ENCODE measurements at places on chromosomes 3 and 15. TPM values are rescaled to one million over a fixed set of nuclear protein-coding genes. Genes with fewer than 3 reads are reported as not detected.

DNA sequence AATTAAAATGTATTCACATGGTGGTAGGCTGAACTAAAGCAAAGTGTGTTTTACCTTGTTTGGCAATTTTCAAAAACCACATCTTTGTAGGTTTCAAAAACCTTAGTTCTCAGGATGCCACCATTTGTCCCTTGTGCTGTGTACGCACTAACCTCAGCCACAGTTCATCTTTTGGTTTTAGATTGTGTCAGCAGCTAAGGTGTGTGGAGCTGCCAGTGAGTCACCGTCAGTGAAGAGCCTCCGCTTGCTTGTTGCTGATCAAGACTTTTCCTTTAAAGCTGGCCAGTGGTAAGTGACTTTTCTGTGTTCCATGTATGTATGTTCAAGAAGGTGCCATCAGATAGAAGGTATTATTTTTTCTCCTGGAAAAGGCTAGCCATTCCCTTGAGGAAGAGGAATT lies 21.1 kb downstream of the OXNAD1 start:
- no peaks in the 10 kb centered on the region for H3K4me1 ChIP-seq
- no peaks in the 10 kb centered on the region for H3K36me3 ChIP-seq
- H3K27ac ChIP-seq: peak overlapping the region; percentile 10
- H3K27me3 ChIP-seq: no peaks in the 10 kb centered on the region
- H3K4me3 ChIP-seq: no peak overlapping the region

GRCh38 chr3:72338082-72338941 lies 509.9 kb downstream of the SHQ1 start:
- H3K4me1 ChIP-seq: no peaks in the 10 kb centered on the region
- H3K36me3 ChIP-seq: no peaks in the 10 kb centered on the region
- no peaks in the 10 kb centered on the region for H3K27me3 ChIP-seq
- H3K4me3 ChIP-seq: no peak overlapping the region
- H3K27ac ChIP-seq: no peak overlapping the region

Gene RAB6B
- 0.34 TPM for total RNA-seq

- DNase-seq: peak; percentile 75
- no peak overlapping the region for H3K4me3 ChIP-seq
- no peaks in the 10 kb centered on the region for H3K36me3 ChIP-seq
- no peaks in the 10 kb centered on the region for H3K27me3 ChIP-seq
- H3K4me1 ChIP-seq: peaks cover 5% of the 10 kb centered on the region
Measured at GRCh38 chr15:89136818-89137772, 48.8 kb downstream of the ABHD2 start.

DNA sequence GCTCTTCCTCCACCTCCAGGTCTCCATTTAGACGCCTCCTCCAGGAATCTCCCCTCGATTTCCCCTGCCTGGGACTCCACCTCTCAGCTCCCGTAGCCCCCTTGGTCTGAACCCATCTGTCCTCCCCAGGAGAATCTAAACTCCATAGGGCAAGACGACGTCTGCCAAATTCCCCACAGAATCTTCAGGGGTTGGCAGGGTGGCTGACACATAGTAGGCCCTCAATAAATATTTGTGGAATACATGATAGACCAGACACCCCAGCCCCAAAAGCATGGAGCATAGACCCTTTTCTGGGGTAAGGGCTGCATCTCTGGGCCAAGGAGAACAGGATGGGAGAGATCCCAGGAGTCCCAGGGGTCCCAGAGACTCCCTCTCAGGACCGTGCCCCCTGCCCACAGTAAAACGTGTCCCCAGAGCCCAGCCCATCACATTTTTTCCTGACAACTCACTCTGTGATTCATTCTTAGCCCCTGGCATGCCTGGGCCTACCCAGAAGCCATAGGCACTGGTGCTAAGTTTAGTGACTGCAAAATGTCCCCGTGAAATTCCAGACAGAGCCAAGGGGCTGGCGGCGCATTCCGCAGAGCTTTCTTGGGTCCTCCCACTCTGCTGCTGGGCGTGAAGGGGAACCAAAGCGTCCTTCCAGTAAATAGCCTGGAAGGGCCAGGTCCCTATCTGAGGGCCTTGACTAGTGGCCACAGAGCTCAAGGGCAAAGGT lies 78.0 kb upstream of the SLC6A6 start:
- H3K4me3 ChIP-seq: no peak overlapping the region
- H3K27me3 ChIP-seq: no peaks in the 10 kb centered on the region
- no peak for DNase-seq
- H3K27ac ChIP-seq: no peak overlapping the region
- no peaks in the 10 kb centered on the region for H3K36me3 ChIP-seq

GRCh38 chr15:40085266-40085665 lies 23.4 kb downstream of the BMF start:
- no peaks in the 10 kb centered on the region for H3K27me3 ChIP-seq
- no peak for DNase-seq
- peaks cover 11% of the 10 kb centered on the region for H3K4me1 ChIP-seq
- H3K36me3 ChIP-seq: no peaks in the 10 kb centered on the region
- H3K27ac ChIP-seq: no peak overlapping the region

Gene DNAJC13
- total RNA-seq: 19.0 TPM

Gene MUSTN1
- total RNA-seq: 0.59 TPM

Gene ATP10A
- total RNA-seq: 0.25 TPM

Gene EEFSEC
- 24.0 TPM for total RNA-seq

GRCh38 chr3:64627471-64628321 lies 60.1 kb downstream of the ADAMTS9 start:
- no peaks in the 10 kb centered on the region for H3K27me3 ChIP-seq
- no peaks in the 10 kb centered on the region for H3K36me3 ChIP-seq
- peak; percentile 51 for DNase-seq
- no peak overlapping the region for H3K4me3 ChIP-seq

Gene SLC35G2
- total RNA-seq: 2.7 TPM

DNA sequence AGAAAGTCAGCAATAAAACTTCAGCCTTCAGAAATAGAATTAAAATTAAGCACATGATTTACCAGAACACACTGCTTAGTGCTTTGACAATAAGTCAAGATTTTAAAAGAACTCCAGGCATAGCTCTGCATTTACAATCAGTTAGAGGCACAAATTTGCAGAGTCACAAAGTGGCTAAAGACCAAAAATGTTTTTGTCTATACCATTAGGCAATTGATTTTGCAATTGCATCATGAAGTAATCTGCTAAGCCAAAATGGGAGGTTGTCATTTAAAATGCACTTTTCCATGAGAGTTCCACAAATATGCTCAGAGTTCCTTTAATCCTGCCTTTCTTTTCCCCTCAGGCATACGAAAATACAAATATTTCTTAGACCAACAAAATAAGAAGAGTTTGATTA lies 10.1 kb upstream of the DCP1A start:
- no peak overlapping the region for H3K4me3 ChIP-seq
- H3K4me1 ChIP-seq: no peaks in the 10 kb centered on the region
- H3K27me3 ChIP-seq: no peaks in the 10 kb centered on the region

Gene ISL2
- not detected for total RNA-seq

Gene FNDC3B
- 62.1 TPM for total RNA-seq

DNA sequence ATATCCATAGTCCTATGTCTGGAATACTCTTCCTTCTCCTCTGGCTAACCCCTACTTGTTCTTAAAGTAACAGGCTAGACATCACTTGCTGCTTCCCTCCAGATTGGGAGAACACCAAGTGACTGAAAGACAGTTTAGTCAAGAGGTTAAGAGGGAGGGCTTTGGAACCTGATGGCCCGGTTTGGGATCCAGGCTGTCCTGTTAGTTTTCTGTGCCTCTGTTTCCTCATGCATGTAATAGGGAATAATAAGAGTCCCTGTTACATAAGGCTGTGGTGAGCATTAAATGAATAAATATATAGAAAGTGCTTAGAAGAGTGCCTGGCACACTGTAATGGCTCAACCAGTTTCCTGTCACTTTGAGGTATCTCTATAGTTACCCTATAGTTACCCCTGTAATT lies 66.3 kb downstream of the TAMM41 start:
- no peaks in the 10 kb centered on the region for H3K4me1 ChIP-seq
- H3K36me3 ChIP-seq: no peaks in the 10 kb centered on the region
- DNase-seq: no peak
- no peak overlapping the region for H3K4me3 ChIP-seq
- H3K27me3 ChIP-seq: no peaks in the 10 kb centered on the region
- H3K27ac ChIP-seq: no peak overlapping the region

- H3K27ac ChIP-seq: no peak overlapping the region
- no peaks in the 10 kb centered on the region for H3K36me3 ChIP-seq
- no peak for DNase-seq
- no peak overlapping the region for H3K4me3 ChIP-seq
- H3K4me1 ChIP-seq: no peaks in the 10 kb centered on the region
- no peaks in the 10 kb centered on the region for H3K27me3 ChIP-seq
Measured at GRCh38 chr3:61429106-61429505, 132.3 kb upstream of the PTPRG start.

Gene CIB2
- 0.74 TPM for total RNA-seq

DNA sequence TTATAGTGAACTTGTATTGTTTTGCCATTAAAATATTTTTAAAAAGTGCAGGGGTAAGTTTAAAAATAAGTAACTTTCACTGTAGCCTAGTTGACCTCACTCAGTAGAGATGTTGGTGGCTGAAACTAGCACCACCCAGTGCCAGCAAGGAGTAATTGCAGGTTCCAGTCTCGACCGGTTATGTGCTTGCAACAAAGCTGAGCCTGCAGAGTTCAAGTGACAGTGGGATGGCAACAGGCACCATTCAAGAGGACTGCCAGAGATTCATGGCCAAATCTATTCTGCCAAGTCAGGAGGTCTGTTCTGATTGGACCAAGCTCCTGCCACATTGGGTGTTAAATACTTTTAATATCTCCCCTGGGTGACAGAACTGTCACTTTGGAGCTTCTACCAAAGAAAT lies 2.7 kb downstream of the ADAMTS7 start:
- no peaks in the 10 kb centered on the region for H3K4me1 ChIP-seq
- no peaks in the 10 kb centered on the region for H3K36me3 ChIP-seq
- H3K27ac ChIP-seq: no peak overlapping the region
- no peak overlapping the region for H3K4me3 ChIP-seq
- DNase-seq: no peak

DNA sequence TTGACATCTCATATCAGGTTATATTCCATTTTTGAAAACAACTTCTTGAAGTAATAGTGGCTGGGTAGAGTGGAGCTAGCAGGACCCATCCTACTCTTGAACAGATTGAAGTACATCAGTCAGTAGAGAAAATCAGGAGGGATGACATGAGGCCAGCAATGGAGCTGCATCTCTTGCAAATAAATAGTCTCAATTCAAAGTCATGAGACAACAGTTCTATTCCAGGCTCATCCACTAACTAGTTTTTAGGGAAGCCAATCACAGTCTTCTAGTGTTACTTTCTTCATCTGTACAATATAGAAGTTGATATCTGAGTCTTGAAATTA lies 477.2 kb downstream of the RBMS3 start:
- no peaks in the 10 kb centered on the region for H3K27me3 ChIP-seq
- H3K4me1 ChIP-seq: peaks cover 28% of the 10 kb centered on the region
- H3K27ac ChIP-seq: peak overlapping the region; percentile 94
- no peaks in the 10 kb centered on the region for H3K36me3 ChIP-seq

- no peak overlapping the region for H3K4me3 ChIP-seq
- H3K36me3 ChIP-seq: no peaks in the 10 kb centered on the region
- H3K27me3 ChIP-seq: no peaks in the 10 kb centered on the region
- DNase-seq: no peak
- H3K4me1 ChIP-seq: no peaks in the 10 kb centered on the region
- H3K27ac ChIP-seq: no peak overlapping the region
Measured at GRCh38 chr3:120147072-120147871, 53.0 kb upstream of the GSK3B start.

Gene SLC22A14
- 0.12 TPM for total RNA-seq

Gene ST3GAL6
- 69.6 TPM for total RNA-seq

- peak; percentile 83 for DNase-seq
- H3K27ac ChIP-seq: peak overlapping the region; percentile 96
- no peaks in the 10 kb centered on the region for H3K36me3 ChIP-seq
- no peaks in the 10 kb centered on the region for H3K27me3 ChIP-seq
- H3K4me3 ChIP-seq: peak overlapping the region; percentile 89
- peaks cover 18% of the 10 kb centered on the region for H3K4me1 ChIP-seq
Measured at GRCh38 chr3:43691120-43691995, 620 bp downstream of the ABHD5 start.

Gene MTFMT
- 11.2 TPM for total RNA-seq

DNA sequence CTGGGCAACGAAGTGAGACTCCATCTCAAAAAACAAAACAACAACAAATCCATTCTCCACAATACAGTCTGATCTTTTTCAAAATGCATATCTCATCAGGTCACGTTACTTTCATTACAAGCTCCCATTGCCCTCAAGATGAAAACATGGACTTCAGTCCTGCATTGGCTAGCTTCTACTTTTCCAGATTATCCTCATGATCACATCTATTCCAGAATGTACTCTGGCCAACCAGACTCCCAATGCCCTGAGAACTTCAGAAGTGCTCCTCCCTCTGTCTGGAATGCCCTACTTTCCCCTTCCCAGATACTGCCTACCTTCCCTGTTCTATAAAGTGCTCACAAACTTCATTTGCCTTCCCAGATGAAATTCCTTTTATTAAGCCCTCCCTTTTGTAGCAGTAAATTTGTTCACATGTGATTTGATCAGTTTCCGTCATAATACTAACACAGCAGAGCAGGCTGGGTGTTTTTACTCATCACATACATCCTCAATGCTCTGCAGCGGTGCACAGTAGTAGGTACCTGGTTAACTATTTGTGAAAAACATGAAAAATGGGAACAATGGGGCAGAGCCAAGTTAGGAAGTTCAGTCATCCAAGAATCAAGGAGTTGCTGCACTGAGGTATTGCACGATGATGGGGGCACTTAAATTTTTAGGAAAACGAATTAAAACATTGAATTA lies 5.3 kb downstream of the RPL22L1 start:
- H3K36me3 ChIP-seq: peaks cover 33% of the 10 kb centered on the region
- no peaks in the 10 kb centered on the region for H3K4me1 ChIP-seq
- no peak overlapping the region for H3K4me3 ChIP-seq
- no peaks in the 10 kb centered on the region for H3K27me3 ChIP-seq

Gene KIF15
- total RNA-seq: 0.37 TPM

Gene LMOD3
- total RNA-seq: 0.13 TPM

DNA sequence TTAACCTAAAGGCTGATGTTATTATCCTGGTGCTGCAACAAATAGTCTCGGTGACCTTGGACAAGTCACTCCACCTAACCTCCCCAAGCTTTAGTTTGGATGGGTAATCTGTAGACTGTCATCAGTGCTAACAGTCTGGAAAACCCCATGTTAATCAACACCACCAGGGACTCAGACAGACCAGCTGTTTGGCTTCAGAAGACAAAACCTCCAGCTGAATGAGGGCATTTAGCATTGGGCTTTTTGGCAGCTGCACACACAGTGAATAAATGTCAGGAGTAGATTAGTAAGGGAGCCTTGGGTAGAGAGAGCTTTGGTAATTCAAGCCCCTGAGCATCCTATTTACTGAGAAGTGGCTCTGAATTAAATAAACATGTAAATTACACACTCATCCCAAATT lies 24.9 kb upstream of the C3orf80 start:
- H3K36me3 ChIP-seq: no peaks in the 10 kb centered on the region
- no peak overlapping the region for H3K4me3 ChIP-seq
- DNase-seq: no peak
- H3K27me3 ChIP-seq: no peaks in the 10 kb centered on the region

DNA sequence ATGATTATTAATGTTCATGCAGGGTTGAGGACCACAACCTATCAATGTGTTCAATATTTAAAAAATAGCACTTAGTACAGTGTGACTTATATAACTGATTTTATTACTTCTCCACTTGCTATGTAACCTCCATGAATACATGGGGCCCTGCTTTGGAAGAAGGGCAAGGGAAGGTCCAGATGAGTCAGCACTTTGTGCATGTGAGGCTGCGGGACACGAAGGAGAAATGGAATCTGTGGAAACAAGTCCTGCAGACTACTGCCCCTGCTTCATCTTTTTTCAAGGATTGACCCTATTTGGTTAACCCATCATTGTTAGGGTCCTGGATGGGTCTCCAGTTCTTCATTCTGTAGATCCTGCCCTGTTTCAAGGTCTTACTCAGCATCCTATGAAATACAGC lies 1.6 kb downstream of the NXPE3 start:
- no peaks in the 10 kb centered on the region for H3K27me3 ChIP-seq
- H3K4me1 ChIP-seq: no peaks in the 10 kb centered on the region

GRCh38 chr3:114217266-114217665 lies 20.1 kb downstream of the ZNF80 start:
- no peaks in the 10 kb centered on the region for H3K27me3 ChIP-seq
- H3K27ac ChIP-seq: no peak overlapping the region
- H3K4me1 ChIP-seq: no peaks in the 10 kb centered on the region
- H3K4me3 ChIP-seq: no peak overlapping the region
